ENCODE measurements at places on chromosomes 6 and 20.

- no peak for DNase-seq
These were observed 1.3 kb downstream of the CCN5 start for GRCh38 chr20:44716309-44717106.

GRCh38 chr20:33337119-33337518 is 54.1 kb downstream of the BPIFB1 start:
- DNase-seq = no peak

- DNase-seq = no peak
These were observed 10.1 kb downstream of the IL17F start for GRCh38 chr6:52233975-52234823.

GRCh38 chr20:51529081-51529681 is 13.3 kb downstream of the NFATC2 start:
- DNase-seq = no peak

GRCh38 chr6:85404564-85405174 is 45.2 kb upstream of the NT5E start:
- no peak for DNase-seq

GRCh38 chr20:59160389-59161115 is 3.1 kb upstream of the ZNF831 start:
- DNase-seq = no peak

GRCh38 chr20:37850724-37851355 is 52.1 kb upstream of the VSTM2L start:
- no peak for DNase-seq

- no peak for DNase-seq
These were observed 613.2 kb upstream of the FLRT3 start for GRCh38 chr20:14950633-14951032.

DNA sequence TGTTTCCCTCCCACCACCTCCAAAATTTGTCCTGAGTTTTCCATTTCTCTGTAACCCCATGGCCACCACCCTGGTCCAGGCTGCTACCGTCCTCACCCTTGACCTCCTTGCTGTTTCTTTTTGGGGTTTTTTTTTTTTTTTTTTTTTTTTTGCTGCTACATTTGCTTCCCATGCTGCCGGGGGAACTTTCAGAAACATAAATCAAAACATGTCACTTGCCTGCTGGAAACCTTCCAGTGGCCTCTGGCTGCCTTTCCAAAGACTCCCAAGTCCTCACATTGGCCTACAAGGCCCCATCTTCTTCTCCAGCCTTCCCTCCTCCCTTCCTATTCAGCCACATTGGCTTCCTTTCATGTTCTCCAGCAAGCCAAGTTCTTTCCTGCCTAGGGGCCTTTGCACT is 50.4 kb upstream of the PTGIS start:
- DNase-seq = no peak

- no peak for DNase-seq
These were observed 13.2 kb upstream of the FRK start for GRCh38 chr6:116073765-116074440.

GRCh38 chr6:13183415-13184088 is 144.8 kb downstream of the TBC1D7 start:
- no peak for DNase-seq

GRCh38 chr6:53124131-53124800 is 24.4 kb downstream of the GCM1 start:
- DNase-seq = no peak

- DNase-seq = no peak
These were observed 7.2 kb upstream of the CHMP4B start for GRCh38 chr20:33803921-33804337.

GRCh38 chr20:884983-885952 is 30.9 kb downstream of the ANGPT4 start:
- DNase-seq = no peak

Data from chondrocyte (in vitro differentiated cells).